MCF 10A (cell line): ENCODE measurements at places on chromosomes 16 and 17.

DNA sequence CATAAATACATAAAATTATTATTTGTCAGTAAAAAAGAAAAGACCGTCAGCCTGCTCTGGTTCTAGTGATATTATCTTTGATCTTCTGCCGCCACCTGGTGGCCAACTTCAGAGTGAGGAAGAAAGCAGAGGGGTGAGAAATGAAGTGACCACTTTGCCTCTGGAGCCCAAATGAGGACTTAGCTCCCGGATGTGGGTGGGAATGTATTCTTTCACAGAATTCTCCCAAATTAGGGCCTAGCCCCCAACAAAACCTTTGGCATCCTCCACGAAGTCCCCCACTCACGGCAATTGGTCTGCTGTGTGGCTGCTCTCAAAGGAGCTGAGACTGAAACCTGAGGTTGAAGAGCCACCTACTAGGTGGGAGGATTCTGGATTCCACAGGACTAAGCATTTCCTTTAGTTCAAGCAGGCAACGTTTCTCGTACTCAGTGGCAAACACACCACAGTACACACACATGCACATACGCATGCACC is 4.9 kb upstream of the ZNF267 start:
- peak; percentile 81 for DNase-seq

GRCh38 chr16:73083271-73083670 is 35.3 kb upstream of the ZFHX3 start:
- DNase-seq: no peak

- no peak for DNase-seq
Measured at GRCh38 chr16:52948946-52949345, 103.8 kb downstream of the CHD9NB start.

- peak; percentile 17 for DNase-seq
Measured at GRCh38 chr17:63222655-63223054, 223.5 kb downstream of the CYB561 start.

DNA sequence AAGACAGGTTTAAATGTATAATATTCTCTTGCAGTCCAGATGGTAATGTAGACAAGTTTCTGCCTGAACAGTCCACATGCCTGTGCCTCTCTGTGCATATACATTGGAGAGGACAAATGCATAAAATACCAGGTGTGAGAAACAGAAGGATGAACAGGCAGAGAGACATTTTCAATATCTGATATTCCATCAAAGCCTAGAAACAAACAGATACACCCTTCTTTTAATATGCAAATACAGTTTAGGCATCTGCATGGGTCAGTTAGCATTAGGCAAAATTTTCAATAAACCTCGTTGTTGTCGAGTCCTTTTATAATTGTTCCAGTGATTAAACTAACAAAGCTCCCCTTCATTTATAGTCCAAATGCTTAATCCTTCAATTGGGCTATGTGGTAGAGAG is 897 bp downstream of the OMG start:
- no peak for DNase-seq

DNA sequence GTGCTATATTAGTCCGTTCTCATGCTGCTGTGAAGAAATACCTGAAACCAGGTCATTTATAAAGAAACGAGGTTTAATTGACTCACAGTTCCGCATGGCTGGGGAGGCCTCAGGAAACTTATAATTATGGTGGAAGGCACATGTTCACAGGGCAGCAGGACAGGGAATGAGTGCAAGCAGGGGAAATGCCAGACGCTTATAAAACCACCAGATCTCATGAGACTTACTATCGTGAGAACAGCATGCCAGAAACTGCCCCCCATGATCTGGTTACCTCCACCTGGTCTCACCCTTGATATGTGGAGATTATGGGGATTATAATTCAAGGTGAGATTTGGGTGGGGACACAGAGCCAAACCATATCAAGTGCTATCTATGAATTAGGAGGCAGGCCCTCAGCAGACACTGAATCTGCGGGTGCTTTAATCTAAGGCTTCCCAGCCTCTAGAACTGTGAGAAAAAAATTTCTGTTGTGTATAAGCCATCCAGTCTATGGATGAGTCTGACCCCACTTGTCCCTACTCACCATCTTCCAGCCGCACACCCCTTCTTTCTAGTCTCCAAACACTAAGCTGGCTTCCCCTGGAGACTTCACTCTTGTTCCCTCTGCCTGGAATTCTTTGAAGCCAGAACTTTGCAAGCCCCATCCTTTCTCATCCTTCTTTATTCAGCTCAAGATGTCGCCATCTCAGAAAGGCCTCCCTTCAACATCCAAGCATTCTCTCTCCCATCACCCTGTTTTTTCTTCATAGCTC is 772 bp upstream of the NUP93 start:
- no peak for DNase-seq

- no peak for DNase-seq
Measured at GRCh38 chr16:13291591-13292333, 390.4 kb downstream of the SHISA9 start.
